ENCODE measurements at places on chromosomes 7 and 10.

DNA sequence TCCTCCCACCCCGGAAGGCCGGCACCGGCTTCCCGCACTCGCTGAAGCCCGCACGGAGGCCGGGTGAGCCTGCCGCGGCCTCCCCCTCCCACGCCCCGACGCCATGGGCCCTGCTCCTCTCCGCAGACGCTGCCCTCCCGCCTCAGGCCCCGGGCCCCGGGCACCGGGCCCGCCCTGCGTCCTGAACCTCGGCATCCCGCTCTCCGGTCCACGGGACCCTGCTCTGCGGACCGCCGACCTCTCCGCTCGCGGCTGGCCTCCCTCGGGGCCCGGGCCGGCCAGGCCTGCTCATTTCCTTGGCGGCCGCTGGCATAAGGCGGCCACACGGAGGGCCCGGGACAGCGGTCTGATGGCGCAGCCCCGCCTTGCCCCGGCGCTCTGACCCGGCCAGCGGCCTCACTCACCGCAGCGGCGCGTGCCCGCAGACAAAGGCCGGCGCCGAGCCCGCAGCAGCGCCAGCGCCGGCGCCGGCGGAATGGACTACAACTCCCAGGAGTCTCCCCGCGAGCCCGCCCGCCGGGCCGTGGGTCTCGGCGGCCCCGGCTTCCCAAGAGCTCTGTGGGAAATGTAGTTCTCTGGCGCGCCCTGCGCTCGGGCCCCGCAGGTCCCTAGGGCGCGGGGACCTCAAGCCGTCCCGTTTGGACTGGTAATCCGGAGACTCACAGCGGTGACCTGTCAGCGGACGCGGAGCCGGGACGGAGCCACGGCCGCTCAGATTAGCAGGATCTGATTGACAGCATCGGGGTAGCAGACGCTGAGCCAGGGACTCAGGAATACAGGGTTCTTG is at the start of gene ZNF32:
ZNF32 (minus strand) TSS at position 484 of the 787 bp plus-strand sequence. CDS start 2,748 bp downstream, outside the sequence.
- DNase-seq = peak; percentile 79

DNA sequence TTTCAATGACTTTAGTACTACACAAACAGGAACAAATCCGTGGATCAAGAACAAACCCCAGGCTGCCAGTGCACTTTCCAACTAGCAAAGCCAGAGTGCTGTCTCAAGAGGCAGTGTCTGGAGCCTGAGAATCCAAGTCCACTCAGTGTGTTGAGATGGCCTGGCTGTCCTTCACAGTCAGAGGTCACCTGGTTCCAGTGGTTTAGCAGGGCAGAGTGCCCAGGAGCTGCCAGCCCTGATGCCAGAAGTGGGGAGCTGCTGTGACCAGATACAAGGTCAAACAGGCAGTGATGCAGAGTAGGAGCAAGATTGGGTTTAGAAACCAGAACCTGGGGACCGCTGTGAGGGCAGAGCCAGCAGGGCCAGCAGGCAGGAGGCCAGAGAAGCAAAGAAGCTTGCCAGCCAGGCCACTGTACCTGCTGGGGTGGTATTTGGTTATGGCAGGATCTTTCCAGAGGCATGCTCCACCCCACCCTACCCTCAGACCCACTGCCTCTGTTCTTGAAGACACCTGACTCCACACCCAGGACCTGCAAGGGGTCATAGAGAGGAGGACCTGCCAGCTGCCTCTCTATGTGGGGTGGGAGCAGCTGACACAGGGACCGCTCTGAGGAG is 35.6 kb upstream of the C10orf90 start:
- no peak for DNase-seq

DNA sequence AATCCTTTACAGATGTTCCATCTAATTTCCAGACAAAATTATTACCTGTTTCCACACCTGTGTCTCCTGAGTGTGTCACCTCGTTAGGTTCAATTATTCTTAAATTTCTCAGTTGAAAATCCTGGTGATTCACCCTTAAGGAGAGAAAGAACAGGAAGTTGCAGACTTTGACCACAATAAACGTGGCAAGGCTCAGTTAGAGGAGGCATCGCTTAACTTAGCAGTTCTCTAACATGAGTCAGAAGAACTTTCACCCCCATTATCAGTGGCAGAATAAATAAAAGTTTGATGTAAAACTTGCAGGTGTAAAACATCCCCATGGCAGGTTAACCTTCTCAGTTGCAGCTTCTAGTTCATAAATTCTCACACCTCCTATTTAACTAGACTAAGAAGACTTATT is 8.3 kb downstream of the XPNPEP1 start:
- peak; percentile 47 for DNase-seq

DNA sequence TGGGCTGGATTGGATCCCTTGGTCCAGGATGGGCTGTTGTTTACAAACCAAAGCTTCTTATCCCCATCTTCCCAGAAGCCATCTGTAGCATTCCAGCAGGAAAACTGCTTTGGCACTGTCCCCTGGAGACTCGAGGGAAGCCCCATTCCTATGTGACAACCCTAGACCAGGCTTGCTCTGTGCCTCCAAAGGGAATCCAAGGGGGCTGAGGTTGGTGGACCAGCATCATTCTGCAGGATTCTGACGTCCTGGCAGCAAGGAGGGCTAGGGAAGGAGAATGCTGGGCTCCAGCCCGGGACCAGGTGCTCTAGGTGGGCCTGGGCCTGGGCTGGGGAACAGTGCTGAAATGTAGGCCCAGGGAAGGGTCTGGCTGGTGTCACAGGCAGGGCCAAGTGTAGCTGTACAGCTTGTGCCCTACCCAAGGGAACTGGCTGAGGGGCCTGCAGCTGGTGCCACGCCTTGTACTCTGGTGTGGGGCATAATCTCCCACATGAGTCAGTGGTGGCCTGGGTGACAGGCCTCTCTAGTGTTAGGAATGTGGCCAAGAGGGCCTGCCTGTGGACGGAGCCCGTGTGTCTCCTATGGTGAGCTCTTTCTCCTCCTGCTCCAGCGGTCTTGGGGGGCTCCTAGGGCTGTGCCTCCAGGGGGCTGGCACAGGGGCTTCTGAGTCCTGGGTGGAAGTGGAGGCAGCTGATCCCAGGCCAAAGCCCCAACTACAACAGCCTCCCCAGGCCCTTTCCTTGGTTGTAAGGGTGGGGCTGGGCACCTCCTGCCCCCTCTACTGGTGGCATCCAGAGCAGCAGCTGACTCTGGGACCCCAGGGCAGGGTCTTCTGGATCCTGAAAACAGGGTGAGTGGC is 25.2 kb downstream of the TRIM8 start:
- peak; percentile 34 for DNase-seq

DNA sequence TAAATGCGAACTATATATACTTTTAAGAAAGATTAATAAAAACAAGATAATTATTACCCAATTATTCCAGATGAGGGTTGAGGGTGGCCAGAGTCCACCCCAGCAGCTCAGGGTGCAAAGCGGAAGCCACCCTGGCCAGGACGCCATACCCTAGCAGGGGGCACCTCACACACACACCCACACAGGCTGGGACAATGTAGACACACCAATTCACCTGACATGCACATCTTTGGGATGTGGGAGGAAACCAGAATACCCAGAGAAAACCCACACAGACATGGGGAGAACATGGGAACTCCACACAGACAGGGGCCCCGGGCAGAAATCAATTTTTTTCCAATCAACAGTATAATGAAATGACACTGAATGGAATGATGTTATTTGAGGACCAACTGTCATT is 86.0 kb downstream of the RTKN2 start:
- no peak for DNase-seq

DNA sequence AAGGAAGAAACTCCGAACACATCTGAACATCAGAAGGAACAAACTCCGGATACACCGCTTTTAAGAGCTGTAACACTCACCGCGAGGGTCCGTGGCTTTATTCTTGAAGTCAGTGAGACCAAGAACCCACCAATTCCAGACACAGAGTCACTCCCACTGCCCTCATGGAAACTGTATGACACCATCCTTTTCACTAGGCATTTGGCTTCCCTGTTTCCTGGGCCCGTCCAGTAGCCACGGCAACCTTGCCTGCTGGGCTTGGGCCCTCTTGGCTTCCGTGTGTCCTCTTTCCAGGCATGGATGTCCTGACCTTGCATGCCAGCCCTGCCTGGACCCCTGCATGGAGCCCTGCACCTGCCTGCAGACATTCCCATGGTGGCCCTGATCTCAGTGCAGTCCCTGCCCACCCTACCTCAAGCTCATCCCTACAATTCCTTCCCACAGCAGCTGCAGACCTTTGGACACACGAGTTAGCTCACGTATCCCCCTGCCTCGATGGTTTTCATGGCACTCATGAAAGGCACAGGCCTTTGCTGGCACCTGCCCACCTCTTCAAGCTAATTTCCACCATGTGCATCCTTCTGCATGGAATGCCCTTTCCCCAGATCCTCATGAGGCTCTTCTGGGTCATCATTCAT is 6.7 kb downstream of the SH2D4B start:
- DNase-seq = no peak
